ENCODE measurements at places on chromosomes 5 and 9. TPM values are rescaled to one million over a fixed set of nuclear protein-coding genes. Genes with fewer than 3 reads are reported as not detected.

GRCh38 chr5:153601377-153601776 lies 110.9 kb downstream of the GRIA1 start:
- no peak for DNase-seq

GRCh38 chr5:11620172-11620571 lies 284.1 kb downstream of the CTNND2 start:
- no peak for DNase-seq

DNA sequence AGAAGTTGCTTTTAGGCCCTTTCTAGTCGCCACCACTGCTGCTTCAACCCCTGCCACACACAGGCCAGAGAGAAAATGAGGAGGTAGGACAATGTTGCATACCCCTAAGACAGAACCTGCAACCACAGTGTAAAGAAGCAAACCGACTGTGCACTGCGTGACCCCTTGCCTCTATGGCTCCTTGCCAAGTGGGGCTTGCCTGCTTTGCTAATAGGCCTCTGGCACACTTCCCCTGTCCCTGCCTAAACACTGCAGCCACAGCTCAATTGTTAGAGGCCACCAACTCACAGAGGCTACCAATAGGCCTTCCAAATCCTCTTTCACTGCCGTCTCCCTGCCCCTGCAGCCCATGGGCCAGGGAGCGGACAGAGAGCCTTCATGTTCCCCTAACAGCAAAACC lies 280.1 kb downstream of the CDH10 start:
- DNase-seq: no peak

DNA sequence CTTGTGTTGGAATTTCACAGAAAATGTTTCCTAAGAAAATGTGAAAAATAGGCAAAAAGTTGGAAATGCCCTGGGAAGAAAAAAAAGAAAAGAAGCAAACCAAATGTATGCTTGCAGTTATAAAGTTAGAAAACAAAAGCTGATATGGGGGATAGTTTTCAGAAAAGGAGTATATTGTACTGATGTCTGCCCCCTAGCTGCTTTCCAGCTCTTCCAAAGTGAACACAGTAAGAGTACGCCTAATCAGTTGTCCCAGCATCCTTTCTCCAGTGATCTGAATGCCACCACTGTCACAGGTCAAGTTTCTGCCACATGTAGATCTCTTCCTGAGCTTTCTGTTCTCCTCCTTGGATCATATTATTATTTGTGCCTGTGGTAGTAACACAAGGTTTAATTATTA lies 5.8 kb downstream of the TYRP1 start:
- DNase-seq: no peak

DNA sequence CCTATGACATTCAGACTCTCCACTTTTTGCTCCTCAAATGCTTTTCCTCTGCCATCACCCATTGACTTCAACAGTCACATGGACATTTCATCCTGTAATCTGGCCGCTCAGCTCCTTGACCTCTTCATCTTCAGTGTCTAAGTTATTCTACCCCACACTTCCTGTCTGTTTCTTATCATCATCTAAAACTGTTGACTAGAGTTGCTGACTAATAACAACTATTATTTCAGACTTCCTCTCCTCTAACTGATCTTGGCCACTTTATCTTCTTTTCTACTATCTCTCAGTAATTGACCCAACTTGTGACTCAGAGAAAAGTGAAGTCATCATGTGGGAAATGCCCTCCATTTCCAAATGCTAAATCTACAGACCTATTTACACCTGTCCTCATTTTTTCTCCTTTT lies 254.7 kb upstream of the TRPC7 start:
- no peak for DNase-seq

DNA sequence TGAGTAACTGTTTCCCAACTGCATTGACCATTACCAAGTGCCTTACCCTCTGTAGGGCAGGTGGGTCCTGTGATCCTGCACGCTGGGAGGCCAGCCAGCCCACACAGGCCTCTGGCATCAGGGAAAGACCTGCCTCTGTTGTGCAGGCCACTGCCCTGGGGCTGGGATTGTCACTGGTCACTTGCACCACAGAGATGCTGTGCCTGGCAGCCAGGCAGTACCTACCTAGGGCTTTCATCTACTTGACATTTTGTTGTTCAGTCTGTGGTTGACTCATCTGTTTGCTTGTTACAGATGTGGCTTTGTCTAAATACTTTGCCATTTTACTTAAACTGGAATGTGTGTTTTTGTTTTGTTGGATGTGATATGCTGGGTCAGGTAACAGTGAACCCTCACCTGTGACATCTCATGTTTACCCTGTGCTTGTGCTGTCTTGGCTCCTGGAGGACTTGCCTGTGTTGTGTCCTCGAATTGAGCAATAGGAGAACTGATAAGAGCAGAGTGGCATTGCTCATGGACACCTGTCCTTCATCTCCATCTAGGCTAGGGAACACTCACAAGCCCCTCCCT lies 32.8 kb downstream of the SECISBP2 start:
- no peak for DNase-seq

DNA sequence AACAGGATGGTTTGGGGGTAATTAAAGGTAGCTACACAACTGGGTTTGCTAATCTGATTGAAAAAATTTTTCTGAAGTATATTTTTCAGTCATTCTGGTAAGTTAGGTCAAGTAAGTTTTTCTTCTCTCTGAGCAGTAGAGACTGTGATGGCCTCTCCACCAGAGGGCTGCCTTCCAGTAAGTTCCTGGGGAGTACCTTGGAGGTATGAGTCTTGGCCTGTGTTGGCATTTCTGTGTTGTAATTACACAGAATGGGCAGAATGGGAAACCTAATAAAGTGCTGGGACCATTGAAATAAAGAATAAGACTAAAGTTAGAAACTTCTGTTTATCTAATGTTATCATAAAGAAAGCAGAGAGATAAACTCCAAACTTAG lies 430.8 kb downstream of the ARHGEF28 start:
- peak; percentile 25 for DNase-seq

DNA sequence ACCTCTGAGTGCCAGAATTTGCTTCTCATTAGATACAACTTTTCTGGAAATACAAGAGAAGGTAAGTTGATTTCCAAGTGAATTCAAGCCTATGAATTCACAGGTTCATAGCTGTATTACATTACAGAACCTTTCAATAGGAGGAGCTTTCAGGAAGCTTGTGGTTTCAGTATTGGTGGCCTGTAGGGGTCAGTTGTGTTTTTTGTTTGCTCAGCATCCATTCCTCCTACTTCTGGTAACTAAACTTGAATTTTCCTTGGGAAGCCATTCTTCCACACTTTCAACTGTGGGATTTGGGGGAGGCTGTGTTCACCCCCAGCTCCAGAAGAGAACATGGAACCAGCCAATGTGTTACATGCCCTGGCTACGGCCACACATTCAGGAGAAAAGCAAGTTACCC lies 5.6 kb upstream of the CYSTM1 start:
- no peak for DNase-seq

The C5orf52 gene
- not detected for total RNA-seq

All from epithelial cell of proximal tubule (primary cell).